ENCODE measurements at places on chromosomes 1 and 21. TPM values are rescaled to one million over a fixed set of nuclear protein-coding genes. Genes with fewer than 3 reads are reported as not detected.
A peak's percentile ranks its signal among the peaks of the same experiment; 100 is the strongest.

DNA sequence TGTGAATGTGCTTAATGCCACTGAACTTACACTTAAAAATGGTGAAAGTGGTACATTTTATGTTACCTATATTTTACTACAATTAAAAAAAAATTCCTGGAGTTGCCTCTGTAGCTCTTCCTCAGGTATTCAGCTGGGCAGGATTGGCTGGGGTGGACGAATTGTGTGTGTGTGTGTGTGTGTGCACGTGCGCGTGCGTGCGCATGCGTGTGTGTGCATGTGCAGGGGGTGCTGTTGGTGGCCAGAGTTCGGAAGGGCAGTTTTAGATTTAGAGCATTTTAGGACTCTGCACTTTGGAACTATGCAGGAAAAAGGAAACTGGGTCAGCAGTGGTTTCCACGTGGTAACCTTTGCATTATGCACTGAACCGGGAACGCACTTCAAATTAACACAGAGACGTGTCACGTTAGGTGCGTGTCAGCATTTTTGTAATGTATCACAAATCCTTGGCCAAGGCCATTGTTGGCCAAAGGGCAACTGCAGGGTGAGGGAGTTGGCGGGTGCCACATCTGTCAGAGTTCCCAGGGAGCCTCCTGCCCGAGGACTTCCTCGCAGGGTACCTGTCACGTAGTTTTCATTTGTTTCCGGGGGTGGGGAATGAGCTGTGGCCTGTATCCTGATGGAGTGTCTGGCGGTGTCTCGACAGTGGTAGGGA is 312.8 kb downstream of the CAMTA1 start:
- DNase-seq: no peak
- H3K27ac ChIP-seq: no peak overlapping the region
- no peaks in the 10 kb centered on the region for H3K36me3 ChIP-seq
- H3K4me1 ChIP-seq: no peaks in the 10 kb centered on the region
- peaks cover 2% of the 10 kb centered on the region for H3K27me3 ChIP-seq

DNA sequence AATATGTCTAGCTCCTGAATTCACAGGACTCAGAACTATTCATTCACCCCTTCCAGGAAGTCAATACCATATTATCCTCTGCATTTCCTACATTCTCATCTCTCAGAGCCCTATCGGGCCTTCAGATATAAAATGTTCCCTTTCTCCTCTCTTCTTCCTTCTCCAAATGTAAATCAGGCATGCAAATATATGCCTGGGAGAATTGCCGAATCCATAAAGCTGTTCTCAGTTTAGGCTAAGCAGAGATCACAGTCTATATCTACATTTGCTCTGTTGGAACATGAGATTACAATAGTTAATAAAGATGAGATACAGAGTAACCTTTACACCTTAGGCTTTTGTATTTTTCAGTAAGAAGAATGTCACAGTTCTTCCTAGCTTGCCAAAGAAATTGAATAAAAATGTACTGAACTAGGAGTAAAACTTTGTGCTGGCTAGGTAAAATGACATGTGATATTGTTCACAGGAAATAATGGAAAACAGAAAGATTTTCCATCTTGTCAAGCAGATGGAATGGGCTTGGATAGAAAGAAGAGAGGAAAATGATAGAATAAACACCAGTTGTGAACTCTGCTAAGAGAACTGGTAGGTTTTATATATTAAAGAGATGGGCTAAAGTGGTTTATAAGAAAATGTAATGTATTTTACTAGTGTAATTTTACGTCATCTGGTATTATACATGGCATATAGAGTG is 161.5 kb downstream of the NRIP1 start:
- peaks cover 9% of the 10 kb centered on the region for H3K4me1 ChIP-seq
- no peak overlapping the region for H3K27ac ChIP-seq
- no peak for DNase-seq
- H3K4me3 ChIP-seq: no peak overlapping the region
- H3K36me3 ChIP-seq: no peaks in the 10 kb centered on the region

- H3K4me1 ChIP-seq: peaks cover 30% of the 10 kb centered on the region
- no peak for DNase-seq
- no peaks in the 10 kb centered on the region for H3K36me3 ChIP-seq
Measured at GRCh38 chr1:181014477-181015250, 8.0 kb downstream of the STX6 start.

DNA sequence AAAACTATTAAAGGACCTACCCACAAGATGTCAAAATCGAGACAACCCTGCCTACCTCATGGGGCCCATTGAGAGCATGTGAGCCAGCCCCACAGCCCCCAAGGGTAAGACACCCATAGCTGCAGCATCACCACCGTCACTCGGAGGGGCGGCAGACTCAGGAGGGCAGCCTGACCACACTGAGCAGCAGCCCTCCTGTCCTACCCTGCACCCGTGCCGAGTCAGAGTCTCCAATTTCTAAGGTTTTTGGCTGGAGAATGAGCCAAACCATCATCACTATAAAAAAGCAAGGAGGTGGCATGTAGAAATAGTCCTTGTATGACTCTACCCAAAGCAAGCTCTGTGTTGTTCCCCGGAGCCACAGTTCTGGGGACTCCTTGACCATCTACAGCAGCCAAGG is 94.7 kb downstream of the SSBP3 start:
- no peak overlapping the region for H3K4me3 ChIP-seq
- no peaks in the 10 kb centered on the region for H3K36me3 ChIP-seq
- DNase-seq: no peak
- no peak overlapping the region for H3K27ac ChIP-seq

DNA sequence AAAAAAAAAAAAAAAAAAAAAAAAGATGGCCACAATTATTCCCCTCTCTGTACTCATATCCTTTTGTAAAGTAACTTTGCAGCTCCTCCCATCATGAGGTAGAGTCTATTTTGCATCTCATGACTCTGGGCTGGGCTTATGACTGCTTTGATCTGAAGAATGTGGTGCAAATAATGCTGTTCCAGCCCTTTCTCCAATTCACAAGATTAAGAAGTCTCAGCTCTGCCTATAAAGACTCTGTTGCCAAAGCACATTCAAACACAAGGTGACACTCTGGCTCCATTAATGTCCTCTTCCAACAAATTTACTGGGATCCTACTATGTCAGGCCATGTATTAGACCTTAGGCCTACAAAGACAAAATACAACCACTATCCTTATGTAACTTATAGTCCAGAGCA is 64.8 kb upstream of the PTCH2 start:
- no peak overlapping the region for H3K4me3 ChIP-seq
- H3K27me3 ChIP-seq: no peaks in the 10 kb centered on the region
- no peaks in the 10 kb centered on the region for H3K4me1 ChIP-seq

GRCh38 chr1:68230901-68231626 is 1.3 kb downstream of the WLS start:
- no peak for DNase-seq
- no peaks in the 10 kb centered on the region for H3K36me3 ChIP-seq
- no peaks in the 10 kb centered on the region for H3K27me3 ChIP-seq
- H3K4me3 ChIP-seq: peak overlapping the region; percentile 27
- H3K4me1 ChIP-seq: peaks cover 15% of the 10 kb centered on the region
- no peak overlapping the region for H3K27ac ChIP-seq

DNA sequence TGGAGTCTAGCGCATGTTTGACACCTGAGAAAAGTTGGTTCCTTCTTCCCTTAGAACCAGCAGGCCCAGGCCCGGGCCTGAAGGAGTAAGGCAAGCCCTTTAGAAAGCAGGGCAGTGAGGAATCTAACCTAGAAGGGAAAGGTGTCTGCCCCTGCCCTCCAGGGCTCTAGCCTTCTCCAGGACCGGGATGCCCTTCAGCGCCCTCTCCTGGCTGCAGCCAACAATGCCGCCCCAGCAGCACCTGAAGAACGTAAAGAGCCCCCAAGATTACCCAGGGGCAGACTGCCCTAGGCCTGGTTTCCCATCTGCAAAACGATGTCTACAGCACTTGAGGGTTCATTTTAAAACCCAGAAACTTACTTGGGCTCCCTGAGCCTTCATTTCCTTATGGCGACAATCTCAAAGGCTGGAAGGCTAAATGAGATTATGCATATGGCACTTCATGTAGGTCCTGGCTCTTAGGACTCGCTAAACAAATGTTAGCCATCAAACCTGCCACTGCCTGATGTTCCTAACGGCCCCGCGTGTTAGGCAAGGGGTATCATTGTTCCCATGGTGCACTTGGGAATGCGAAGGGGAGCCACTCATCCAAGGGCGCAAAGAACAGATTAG is 106.7 kb upstream of the KLHDC7A start:
- no peaks in the 10 kb centered on the region for H3K36me3 ChIP-seq
- H3K27ac ChIP-seq: no peak overlapping the region
- DNase-seq: no peak
- no peaks in the 10 kb centered on the region for H3K4me1 ChIP-seq

- no peaks in the 10 kb centered on the region for H3K4me1 ChIP-seq
- DNase-seq: no peak
- no peak overlapping the region for H3K4me3 ChIP-seq
Measured at GRCh38 chr1:111770916-111771315, 15.2 kb downstream of the DDX20 start.

DNA sequence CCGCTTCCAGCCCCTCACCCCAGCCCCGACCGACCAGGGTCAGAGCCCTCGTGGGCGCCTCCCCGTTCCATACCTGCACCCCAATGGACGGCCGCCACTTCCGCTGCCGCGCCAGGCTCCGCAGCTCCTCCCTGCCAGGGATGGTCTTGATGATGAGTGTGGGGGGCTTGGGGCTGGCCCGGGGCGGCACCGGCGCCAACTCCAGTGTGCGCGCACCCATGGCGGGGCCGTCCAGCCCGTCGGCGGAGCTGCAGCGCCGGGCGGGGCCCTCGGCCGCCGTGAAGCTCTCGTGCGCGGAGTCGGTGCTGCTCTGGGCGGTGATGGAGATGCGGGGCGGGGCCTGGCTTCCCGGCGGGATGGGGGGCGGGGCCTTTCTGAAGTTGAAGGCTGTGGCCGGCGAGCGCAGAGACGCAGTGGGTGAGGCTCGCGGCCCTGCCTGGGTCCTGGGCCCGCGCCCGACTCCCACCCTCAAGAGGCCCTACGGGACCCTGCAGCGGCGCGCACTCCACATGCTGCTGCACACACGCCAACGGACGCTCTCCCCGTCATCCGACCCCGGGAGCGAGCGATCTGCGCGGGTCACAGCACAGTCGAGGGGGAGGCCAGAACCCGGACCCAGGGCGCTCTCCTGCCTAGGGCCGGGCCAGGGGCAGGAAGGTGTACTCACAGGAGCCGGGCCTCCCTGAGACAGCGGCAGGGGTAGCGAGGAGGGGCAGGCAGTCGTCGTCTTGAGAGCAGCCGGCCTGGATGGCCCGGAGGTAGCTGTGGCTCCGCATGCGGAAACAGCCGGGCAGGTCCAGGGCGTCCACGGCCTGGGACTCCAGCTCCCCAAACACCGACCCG is 26.1 kb upstream of the SMIM12 start:
- peak; percentile 45 for DNase-seq
- peaks cover 12% of the 10 kb centered on the region for H3K4me1 ChIP-seq
- H3K27me3 ChIP-seq: peaks cover 28% of the 10 kb centered on the region
- peak overlapping the region; percentile 49 for H3K4me3 ChIP-seq
- H3K36me3 ChIP-seq: no peaks in the 10 kb centered on the region

GRCh38 chr1:101394041-101394440 is 157.2 kb downstream of the S1PR1 start:
- no peaks in the 10 kb centered on the region for H3K36me3 ChIP-seq
- H3K4me3 ChIP-seq: no peak overlapping the region
- H3K27me3 ChIP-seq: no peaks in the 10 kb centered on the region
- no peak overlapping the region for H3K27ac ChIP-seq

DNA sequence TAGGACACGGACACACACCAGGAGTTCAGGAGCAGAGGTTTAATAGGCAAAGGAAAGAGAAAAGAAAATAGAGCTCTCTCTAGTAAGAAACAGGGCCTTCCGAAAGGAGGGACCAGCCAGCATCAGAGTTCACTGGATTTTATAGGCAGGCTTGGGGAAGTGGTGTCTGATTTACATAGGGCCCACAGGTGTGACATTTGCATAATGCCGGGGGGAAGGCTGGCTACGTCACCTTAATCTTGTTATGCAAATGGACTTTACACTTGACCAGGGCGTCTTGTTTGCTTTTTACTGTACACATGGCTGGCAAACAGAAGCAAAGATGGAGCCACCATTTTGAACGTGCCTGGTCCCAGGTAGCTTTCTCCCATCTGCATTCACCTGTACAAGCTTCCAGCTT is at the start of gene OR14A16:
OR14A16 (minus strand) TSS at position 97 of the 400 bp plus-strand sequence. CDS start 8,390 bp downstream, outside the sequence.
- no peaks in the 10 kb centered on the region for H3K27me3 ChIP-seq
- no peak within 1 kb of the TSS for H3K4me3 ChIP-seq
- H3K36me3 ChIP-seq: no peaks in the 10 kb centered on the region
- no peak within 1 kb of the TSS for H3K27ac ChIP-seq

GRCh38 chr1:67031121-67031858 is 22.7 kb downstream of the SLC35D1 start:
- H3K36me3 ChIP-seq: peaks cover 5% of the 10 kb centered on the region
- DNase-seq: no peak
- no peak overlapping the region for H3K4me3 ChIP-seq
- H3K27ac ChIP-seq: no peak overlapping the region
- H3K27me3 ChIP-seq: no peaks in the 10 kb centered on the region

GRCh38 chr1:197463142-197463541 is 195.1 kb downstream of the CRB1 start:
- DNase-seq: no peak
- no peaks in the 10 kb centered on the region for H3K4me1 ChIP-seq
- no peaks in the 10 kb centered on the region for H3K36me3 ChIP-seq
- no peak overlapping the region for H3K27ac ChIP-seq

DNA sequence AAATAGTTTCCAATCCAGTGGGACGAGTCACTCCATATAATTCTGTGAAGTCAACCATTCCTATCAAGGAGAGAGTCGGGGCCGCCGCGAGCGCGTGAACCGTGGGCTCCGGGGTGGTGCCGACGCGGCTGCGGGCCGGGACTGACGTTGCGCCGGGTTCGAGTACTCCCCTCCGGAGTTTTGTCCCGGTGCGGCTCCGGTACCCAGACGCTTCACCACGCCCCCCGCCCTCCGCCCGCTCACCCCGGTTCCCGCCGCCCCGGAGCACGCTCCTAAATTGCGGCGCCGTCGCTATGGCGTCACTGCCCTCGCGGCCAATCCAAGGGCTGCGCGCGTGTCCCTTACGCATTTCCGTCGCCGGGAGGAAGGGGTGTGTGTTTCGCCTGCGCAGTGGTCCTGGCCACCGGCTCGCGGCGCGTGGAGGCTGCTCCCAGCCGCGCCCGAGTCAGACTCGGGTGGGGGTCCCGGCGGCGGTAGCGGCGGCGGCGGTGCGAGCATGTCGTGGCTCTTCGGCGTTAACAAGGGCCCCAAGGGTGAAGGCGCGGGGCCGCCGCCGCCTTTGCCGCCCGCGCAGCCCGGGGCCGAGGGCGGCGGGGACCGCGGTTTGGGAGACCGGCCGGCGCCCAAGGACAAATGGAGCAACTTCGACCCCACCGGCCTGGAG is at the start of gene ATAD3B:
ATAD3B (plus strand) TSS at position 377 of the 664 bp plus-strand sequence; CDS start at position 497, 120 bp downstream.
- H3K4me1 ChIP-seq: peaks cover 13% of the 10 kb centered on the region
- H3K36me3 ChIP-seq: no peaks in the 10 kb centered on the region
- H3K27me3 ChIP-seq: no peaks in the 10 kb centered on the region
- peak; percentile 92 for DNase-seq
- peak within 1 kb of the TSS; percentile 74 for H3K4me3 ChIP-seq

P3H1 gene
- 46.1 TPM for total RNA-seq

MATN1 gene
- total RNA-seq: 3.2 TPM

ILDR2 gene
- total RNA-seq: 0.36 TPM

MAEL gene
- total RNA-seq: not detected

NTMT2 gene
- not detected for total RNA-seq

LCA5L gene
- 0.62 TPM for total RNA-seq

NES gene
- total RNA-seq: 0.05 TPM

LYPD8 gene
- not detected for total RNA-seq

KIF14 gene
- total RNA-seq: 0.15 TPM

PRDX6 gene
- 88.4 TPM for total RNA-seq

AADACL4 gene
- not detected for total RNA-seq

GPR3 gene
- total RNA-seq: not detected

Data from B cell (primary cell).